Activated CD8-positive, alpha-beta memory T cell treated with anti-CD3 and anti-CD28 coated beads, Interleukin-2, amount 10 ng/mL, durations not matched to agents 7 days and 5 days (primary cell): ENCODE measurements at places on chromosomes 6 and 20. TPM values are rescaled to one million over a fixed set of nuclear protein-coding genes. Genes with fewer than 3 reads are reported as not detected.

DNA sequence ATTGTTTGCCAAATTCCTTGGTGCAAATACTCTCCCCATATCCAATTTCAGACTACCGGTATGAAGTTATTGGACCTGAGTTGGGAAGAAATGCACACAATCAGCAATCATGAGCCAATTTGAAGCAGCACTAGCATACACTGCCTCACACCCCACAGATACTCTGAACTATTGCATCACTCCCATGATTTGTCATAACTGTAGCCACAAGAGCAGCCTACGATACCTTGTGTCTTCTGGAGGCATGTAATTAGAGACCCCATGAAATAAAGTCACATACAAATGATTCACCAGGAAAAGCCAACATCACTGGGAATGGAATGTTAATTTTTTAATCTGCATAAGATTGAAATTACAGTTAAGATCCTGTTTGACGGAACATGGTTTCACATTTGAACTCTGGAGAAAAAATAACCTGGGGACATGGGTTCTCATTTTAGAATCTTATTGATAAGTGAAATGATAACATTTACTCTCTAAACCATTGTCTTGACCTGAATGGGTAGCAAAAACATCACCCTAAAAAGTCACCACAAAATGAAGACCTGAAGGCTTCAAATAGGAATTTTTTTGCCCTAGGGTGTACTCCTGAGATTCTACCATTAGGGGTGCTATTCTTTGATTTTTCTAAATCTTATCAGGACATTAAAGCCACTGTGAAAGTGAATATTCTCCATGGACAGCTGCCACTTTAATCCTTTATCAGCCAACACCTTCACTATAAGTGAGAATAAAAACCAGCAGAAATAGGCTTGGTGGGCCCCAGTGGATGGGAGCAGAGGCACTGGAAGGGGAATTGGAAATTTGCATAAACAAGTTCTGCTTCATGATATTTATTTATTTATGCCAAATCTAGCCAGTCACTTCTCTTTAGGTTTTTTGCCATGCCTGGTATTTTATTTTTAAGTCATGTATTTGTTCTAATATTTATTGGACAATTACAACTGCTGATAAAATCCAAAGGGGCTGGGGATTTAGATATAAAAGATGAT lies 34.5 kb upstream of the HBS1L start:
- DNase-seq: peak; percentile 79

GRCh38 chr6:16647422-16647821 lies 113.8 kb downstream of the ATXN1 start:
- DNase-seq: no peak

Gene TMC2
- total RNA-seq: not detected

DNA sequence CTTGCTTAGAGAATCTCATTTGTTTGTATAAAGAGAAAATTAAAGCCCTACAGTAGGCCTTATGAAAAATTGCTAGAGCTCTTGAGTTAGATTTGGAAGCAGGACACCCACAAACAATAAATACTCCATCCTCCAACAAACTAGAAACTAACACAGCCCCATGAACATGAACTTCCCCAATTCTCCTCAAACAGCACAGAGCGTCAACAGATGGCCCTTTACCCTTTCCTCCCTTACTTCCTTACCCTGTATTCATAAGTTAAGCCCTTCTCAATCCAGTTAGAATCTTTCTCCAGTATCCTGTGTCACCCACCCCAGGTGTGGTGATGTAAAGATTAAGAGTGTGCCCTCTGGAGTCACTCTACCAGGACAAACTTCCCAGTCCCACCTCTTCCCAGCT lies 113.7 kb downstream of the UNC5CL start:
- DNase-seq: no peak

Gene XKR7
- not detected for total RNA-seq

DNA sequence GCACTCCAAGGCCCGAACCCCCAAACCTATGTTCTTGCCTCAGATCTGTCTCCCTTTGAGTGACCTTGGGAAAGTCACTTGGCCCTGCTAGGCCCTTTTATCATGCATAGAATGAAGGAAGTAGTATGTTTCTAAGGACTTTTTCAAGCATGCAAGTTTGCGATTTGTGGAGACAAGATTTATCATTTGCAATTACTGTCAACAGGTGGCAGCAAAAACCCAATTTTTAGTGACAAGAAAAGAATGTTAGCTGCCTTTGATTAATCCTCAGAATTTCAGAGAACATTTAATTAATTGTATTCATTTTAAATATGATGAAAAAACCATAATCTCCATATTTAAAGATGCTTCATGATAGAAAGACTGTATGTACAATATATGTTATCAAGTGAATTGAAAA lies 28.3 kb upstream of the PREP start:
- DNase-seq: no peak

DNA sequence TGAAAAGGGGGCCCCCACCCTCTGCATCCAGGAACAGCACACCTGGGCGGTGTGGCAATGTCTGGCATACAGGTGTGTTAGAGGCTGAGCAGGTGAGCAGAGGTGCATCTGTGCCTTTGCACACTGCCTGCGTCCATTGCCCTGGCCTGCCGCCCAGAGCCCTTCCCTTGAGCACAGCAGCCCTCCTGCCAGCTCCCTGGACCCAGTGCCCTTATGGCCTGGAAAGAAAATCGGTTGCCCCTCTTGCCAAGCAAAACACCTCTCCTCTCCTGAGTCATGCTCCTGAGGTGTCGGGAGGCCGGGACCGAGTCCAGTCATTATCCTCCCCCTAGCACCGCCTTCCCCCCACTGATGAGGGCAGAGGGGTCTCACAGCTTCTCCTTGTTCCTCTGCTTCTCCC lies 259.9 kb downstream of the SMOC2 start:
- DNase-seq: no peak

GRCh38 chr6:17466147-17466546 lies 72.8 kb downstream of the CAP2 start:
- DNase-seq: no peak

GRCh38 chr6:18261877-18262276 lies 2.5 kb downstream of the DEK start:
- DNase-seq: no peak

GRCh38 chr20:50488236-50488806 lies 21.9 kb upstream of the PTPN1 start:
- no peak for DNase-seq

Gene HLA-DRB1
- 228 TPM for total RNA-seq

Gene PKIB
- 0.47 TPM for total RNA-seq

DNA sequence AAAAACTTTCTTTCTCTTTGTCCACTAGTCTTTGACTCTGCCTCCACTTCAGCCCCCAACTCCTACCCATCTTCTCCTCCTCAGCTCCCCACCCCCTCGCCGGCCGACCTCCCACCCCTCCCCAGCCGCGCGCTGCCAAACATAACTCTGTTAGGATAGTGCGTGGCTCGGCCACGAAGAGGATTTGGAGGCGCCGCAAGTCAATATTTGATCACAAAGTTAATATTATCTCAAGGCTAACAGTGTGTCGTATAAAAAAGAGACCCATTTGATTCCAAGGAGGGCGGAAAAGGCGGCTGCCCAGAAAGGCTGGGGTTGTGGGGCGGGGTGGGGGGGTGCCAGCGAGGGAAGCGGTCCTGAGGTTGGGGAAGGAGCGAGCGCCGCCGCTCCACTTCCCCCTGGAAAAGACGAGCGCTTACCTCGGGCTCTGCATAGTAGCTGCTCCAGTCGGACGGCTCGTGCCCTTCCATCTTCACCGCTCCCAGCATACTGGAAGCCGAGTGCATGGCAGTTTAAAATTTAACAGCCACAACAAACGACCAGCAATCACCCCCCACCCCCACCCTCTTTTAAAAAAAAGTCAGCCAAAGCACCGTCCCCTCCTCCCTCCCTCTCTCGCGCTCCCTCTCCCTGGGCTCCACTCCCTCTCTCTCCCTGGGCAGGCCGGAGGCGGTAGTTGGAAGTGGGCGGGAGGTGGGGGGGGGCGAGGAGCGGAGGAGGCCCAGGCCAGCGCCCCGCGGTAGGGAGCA lies 425 bp downstream of the FOXA2 start:
- DNase-seq: no peak

- no peak for DNase-seq
These were observed 147.2 kb upstream of the DST start for GRCh38 chr6:56789879-56790278.

- DNase-seq: no peak
These were observed 33.9 kb downstream of the TXLNB start for GRCh38 chr6:139257821-139258398.

DNA sequence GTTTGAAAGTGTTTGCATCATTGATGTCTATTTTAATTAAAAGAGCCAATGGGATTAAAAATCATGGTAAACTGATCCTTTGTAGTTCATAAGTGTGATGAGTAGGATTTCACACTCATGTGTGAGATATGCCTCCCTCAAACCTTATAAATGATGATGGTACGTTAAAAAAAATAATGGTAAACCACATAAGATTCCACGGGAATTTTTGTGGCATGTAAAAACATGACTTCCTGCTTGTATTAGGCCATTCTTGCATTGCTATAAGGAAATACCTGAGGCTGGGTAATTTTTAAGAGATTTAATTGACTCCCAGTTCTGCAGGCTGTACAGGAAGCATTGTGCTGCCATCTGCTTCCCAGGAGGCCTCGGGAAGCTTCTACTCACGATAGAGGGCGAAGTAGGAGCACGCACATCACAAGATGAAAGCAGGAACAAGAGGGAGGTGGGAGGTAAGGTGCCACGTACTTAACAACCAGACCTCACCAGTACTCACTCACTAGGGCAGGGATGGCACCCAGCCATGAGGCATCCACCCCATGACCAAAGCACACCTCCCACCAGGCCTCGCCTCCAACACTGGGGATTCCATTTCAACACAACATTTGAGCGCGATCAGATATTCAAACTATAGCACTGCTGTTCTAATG lies 187.6 kb upstream of the QKI start:
- no peak for DNase-seq

- DNase-seq: no peak
These were observed 106.4 kb downstream of the JARID2 start for GRCh38 chr6:15352220-15352619.

DNA sequence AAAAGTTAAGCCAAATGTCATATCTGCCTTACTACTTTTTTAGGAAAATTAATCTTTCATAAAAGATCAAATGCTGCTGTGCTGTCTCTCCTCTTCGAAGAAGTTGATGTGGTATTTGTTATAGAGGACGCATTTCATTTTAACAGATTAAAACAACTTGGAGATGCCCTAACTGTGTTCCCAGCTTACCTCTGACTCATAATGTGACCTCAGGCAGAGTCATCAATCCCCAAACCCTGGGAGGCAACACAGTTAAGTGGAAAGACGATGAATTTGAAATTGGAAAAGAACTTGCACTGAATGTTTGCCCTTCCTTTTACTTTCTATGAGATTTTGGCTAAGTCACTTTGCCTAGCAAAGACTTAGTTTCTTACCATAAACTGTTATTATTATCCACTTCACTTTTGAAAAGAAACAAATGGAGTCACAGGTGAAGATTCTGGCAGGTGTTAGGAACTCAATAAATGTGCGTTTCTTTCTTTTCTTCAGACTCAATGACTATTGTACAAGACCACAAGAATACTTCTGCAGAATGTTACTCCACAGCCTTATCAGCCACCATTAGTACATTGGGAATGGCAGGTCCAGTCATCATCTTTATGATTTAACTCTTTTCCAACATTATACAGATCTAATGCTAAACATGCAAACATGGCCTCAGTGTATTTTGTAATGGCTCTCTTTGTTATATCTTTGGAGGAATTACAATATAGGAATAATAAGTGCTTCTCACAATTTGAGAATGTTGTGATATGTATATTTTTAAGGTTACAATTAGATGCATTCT lies 102.6 kb downstream of the COL21A1 start:
- no peak for DNase-seq

- DNase-seq: no peak
These were observed 18.0 kb upstream of the NCOA6 start for GRCh38 chr20:34843421-34843820.

GRCh38 chr6:111068866-111069234 lies 18.5 kb upstream of the SLC16A10 start:
- no peak for DNase-seq

Gene C4B
- total RNA-seq: 3.5 TPM

Gene GMEB2
- 19.3 TPM for total RNA-seq

Gene SLC23A2
- total RNA-seq: 16.5 TPM

Gene EYA2
- not detected for total RNA-seq

- peak; percentile 48 for DNase-seq
These were observed 137.4 kb upstream of the HDAC2 start for GRCh38 chr6:114108119-114109002.

Gene PROKR2
- total RNA-seq: not detected

- DNase-seq: no peak
These were observed 420.1 kb downstream of the CDKAL1 start for GRCh38 chr6:20954315-20954714.

DNA sequence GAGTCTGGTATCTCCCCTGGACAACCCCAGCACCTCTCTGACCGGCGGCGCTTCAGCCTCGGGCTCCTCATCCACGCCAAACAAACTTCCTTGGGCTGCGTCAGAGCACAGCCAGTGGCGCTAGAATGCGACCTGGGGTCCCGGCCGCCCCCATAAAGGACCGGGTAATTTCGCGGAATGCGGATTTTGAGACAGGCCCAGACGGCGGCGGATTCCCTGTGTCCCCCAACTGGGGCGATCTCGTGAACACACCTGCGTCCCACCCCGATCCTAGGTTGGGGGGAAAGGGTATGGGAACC lies 1.6 kb downstream of the FOXP4 start:
- no peak for DNase-seq

Gene BHLHE23
- total RNA-seq: not detected

- no peak for DNase-seq
These were observed 96.9 kb downstream of the PRSS35 start for GRCh38 chr6:83609248-83609647.

Gene TNNC2
- not detected for total RNA-seq

Gene TSHZ2
- 1.9 TPM for total RNA-seq

GRCh38 chr6:108227290-108227689 lies 33.5 kb downstream of the SNX3 start:
- no peak for DNase-seq

DNA sequence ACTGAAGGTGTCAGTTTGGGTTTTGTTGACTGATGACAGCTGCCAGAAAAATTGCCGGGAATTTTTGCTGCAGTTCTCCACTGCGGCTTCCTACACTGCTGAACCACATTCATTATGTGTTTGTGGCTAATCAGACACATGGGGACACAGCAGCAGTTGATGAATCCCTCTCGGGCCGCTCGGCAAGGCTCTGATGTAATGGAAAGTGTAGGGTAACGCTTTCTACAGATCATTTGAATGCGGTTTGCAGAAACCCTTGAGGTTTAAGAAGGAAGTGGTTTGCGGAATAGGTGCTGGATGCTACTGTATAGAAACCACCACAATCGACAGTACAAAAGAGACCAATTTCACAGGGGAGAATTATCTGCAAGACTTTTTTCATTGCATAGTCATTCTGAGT lies 138.7 kb upstream of the SASH1 start:
- peak; percentile 84 for DNase-seq
